ENCODE measurements at places on chromosomes 16 and 17.

DNA sequence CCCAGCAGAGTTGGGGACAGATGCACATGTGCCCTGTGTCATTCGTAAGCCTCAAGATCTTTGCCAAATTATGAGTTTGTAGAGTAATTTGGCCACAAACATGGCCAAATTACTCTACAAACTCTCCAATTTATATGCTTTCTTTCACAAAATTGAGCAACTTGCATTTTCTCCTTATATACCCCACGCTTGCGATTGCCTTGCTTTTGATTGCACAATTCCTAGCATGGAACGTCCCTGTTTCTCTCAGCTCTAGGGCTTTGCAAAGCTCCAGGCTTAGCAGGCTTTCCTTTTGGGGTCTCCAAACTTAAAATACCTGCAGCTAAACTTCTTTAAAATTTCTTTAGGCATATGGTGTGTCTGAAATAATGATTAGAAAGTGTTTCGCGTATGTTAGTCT, 28.5 kb upstream of the MAF start:
- DNase-seq, result no peak

DNA sequence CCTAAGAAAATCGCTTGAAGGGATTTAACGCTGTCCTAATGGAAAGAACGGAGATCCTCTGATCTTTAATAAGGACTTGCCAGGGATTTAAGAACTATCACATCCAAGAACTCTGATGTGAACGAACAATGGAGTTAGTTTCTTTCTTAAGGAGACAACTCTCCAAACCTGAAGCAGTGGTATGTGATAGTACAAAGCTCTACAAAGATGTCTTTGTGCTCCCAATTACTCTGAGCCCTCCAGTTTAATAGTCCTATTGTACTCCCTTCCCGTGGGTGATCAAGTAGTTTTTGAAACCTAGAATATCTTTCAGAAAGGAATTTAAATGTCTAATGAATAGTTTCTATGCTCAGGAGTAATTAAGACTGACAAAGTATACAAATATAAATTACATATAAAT, 123.8 kb downstream of the FTO start:
- DNase-seq, result no peak

- no peak for DNase-seq
Measured at GRCh38 chr17:65340401-65340800, 203.2 kb downstream of the RGS9 start.

DNA sequence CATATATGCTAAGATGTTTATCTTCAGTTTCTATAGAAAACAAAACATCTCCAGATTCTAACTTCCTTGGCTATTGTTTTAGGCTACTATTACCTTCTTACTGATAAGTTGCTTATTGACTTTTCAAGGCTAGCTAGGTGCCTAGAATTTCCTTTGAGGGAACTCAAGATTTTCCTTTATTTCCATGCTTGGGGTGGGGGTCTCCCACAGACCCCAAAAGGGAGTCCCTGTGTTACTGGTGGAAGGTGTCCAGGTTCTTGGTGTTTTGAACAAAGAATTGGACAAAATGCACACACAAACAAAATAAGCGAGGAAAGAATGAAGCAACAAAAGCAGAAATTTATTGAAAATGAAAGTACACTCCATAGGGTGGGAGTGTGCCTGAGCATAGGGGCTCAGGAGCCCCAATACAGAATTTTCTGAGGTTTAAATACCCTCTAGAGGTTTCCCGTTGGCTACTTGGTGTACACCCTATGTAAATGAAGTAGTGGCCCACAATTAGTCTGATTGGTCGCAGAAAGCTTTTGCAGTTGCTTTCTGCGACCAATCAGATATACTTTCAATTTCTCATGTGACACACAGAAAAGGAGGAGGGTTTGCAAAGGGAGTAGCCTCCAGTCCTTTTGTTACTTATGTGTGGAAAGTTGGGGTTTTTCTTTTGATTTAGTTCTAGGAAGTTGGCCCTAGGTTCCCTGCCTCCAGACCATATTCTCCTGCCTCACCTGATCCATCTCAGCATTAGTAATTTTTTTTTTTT, 67.5 kb downstream of the MARF1 start:
- DNase-seq, result no peak

DNA sequence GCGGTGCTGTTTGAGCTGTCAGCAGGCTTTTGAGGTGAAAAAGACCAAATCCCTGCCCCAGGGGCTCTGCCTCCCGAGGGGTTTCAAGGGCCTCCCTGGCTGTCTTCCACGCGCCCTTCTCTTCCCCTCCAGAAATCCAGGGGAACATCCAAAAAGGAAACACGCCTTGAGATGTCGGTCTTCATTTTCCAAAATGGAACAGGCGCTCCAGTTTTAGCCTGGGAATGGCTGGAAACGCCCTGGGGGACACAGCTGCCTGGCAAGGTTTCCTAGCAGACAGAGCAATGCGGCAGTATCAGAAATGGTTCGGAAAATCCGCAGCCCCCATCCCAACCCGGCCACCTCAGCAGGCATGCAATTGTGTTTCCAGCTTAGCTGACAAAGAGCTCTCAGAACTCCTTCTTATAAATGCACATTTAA, 16.6 kb upstream of the LITAF start:
- no peak for DNase-seq

- DNase-seq, result no peak
Measured at GRCh38 chr17:41989702-41990419, 23.3 kb downstream of the CNP start.

GRCh38 chr16:68802190-68802589, 41.1 kb upstream of the TANGO6 start:
- no peak for DNase-seq

All from CD4-positive, alpha-beta T cell treated with Interferon alpha-2 for 1 hour (primary cell).